Right ventricle myocardium superior (tissue), 1 donor: ENCODE measurements at places on chromosomes 12 and 14.

DNA sequence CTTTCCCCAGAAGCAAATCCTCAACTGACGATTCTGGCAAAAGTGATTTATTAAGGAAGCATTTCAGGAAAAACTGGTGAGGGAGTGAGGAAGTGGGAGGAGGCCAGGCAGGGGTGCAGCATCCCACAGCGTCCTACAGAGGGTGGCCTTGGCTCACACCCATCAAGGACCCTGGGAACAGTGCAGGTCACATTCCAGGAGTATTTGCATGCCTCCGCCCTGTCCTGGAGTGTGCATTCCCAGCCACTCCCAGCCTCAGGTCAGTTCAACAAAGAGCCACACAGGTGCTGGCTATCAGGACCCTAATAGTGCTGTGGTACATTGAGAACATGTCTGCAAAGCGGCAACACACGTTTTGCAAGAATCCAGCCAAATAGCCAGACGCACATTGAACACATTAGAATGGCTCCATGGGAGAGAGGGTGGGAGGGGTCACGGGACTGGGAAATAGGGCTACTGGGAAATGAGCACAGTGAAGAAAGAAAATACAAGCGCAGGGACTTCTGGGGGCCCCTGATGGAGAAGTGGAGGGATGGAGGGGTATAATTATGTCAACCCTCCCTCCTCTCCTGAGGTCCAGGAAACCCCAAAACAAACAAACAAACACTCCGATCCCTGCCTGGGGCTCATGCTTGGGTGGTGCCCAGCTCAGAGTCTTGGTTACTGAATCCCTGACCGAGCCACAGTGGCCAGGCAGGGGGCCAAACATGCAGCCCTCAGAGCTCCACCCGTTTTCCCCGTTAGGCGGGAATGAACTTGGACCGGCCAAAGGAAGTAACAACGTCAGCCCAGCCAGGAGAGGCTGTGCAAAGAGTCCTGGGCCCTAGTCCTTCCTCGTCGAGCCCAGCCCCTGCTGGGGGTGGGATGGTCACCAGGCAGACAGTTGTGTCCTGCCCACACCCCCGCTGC is 36.5 kb downstream of the CMKLR1 start:
- peak; percentile 89 for DNase-seq

DNA sequence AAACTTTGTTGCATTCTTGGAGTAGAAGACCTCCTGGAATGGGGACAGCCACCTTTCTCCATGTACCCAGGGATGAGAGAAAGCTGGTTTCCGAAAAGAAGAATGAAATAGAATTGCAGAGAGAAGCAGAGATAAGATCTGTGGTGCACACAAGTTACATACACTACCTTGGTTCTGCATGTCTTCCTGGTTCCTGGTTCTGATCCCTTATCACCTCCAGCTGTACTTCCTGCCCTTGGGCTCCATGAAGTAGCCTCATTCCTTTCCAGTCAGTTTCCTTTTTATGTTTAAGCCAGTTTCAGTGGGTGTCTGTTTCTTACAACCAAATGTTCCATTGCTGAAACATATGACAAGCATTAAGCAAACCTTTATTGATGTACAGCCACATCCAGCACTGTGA is 69.3 kb downstream of the FBXW8 start:
- DNase-seq: no peak

DNA sequence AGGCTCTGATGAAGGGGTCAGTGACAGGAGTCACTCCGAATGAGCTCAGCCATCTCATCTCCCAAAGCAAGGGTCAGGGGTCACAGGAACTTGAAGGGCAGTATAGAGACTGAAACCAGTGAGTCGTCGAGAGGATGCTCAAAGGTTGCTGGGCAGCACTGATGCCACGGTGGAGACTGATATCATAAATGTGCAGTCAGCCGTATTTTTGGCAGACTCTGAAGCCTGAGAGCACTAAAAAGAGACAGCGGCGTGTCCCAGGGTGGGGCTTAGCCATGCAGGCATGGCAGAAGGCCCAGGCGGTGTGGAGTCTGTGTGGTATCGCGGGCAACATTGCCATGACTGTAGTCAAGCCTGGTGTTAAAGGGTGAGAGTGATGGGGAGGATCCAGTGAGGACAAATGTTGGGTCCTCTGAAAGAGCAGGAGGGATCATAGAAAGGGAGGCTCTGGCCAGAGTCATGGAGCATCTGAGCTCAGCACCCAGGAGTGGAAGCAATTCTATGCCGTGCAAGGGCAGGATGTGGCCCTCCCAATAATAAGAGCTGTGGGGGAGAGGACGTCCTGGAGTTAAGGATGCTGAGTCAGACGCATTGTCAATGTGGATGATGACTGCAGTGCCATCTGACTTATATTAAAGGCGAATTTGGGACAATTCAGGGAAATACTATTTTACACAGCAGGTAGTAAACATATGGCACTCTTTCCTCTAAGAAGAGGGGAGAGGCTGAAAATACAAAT is 241.2 kb upstream of the FKBP4 start:
- no peak for DNase-seq

DNA sequence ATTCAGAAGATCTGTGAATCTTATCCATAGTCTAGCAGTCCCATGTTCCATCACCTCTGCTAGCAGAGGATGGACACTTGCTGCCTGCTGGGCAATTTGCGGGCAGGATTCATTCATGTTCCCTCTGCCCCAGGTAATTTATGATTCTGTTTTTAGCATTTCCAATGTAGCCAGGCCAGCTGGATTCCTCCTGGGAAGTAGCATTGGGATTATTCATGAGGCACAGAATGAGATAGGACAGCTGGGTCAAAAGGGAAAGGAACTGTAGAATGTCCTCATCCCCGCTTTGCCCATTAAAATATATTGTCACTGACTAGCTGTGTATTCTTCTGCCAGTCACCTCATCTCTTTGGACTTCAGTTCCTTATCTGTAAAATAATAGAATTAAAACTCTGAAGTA is 68.7 kb downstream of the SLC35F4 start:
- no peak for DNase-seq

- no peak for DNase-seq
These were observed 103.7 kb upstream of the NUDT4 start for GRCh38 chr12:93273834-93274564.

GRCh38 chr12:57151741-57152630 is 4.6 kb upstream of the LRP1-AS start:
- peak; percentile 73 for DNase-seq

GRCh38 chr12:3333583-3333982 is 157.4 kb upstream of the PRMT8 start:
- DNase-seq: peak; percentile 46

GRCh38 chr12:46303039-46303666 is 34.3 kb upstream of the SLC38A1 start:
- DNase-seq: no peak

- no peak for DNase-seq
These were observed 161.3 kb downstream of the RPL10L start for GRCh38 chr14:46490238-46490685.
